Mucosa of gallbladder (tissue), 1 donor: ENCODE measurements at places on chromosomes 1 and 21. TPM values are rescaled to one million over a fixed set of nuclear protein-coding genes. Genes with fewer than 3 reads are reported as not detected.

The ARHGAP30 gene
- total RNA-seq, result 16.2 TPM

DNA sequence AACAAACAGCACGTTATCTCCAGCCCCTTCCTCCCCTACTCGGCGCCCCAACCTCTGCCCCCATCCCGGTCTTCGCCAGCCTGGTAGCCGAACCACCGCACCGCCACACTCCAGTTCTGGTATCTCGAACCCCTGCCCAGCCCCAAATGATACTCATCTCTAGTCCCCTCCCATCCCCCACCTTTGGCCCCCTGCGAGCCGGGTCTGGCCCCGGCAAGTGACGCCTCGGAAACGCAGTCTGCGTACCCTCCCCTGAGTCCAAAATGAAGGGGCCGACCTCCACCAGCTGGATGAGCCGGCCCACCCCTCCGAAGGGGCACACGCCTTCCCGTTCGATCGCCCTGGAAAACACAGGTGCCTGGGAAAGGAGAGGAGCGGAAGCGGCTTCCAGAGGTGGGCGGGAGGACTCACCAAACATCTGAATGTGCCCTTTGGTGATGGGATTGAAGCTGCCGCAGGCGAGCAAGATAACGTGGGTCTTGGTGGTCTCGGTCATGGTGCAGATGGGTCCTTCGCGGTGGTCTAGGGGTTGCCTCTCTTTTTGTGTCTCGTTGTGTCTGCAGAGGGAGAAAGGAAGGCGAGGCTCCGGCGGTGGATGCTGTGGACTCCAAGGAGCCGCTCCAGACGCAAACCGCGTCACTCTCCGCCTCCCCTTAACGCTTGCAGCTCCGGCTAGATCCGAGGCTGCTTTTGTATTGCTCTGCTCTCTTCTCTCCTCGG, at the start of gene NMNAT2:
TSS of gene NMNAT2 (minus strand) at position 609 of the 720 bp plus-strand sequence. CDS start at position 496, 113 bp downstream.
- DNase-seq, result peak; percentile 21

The OR2L3 gene
- not detected for total RNA-seq

DNA sequence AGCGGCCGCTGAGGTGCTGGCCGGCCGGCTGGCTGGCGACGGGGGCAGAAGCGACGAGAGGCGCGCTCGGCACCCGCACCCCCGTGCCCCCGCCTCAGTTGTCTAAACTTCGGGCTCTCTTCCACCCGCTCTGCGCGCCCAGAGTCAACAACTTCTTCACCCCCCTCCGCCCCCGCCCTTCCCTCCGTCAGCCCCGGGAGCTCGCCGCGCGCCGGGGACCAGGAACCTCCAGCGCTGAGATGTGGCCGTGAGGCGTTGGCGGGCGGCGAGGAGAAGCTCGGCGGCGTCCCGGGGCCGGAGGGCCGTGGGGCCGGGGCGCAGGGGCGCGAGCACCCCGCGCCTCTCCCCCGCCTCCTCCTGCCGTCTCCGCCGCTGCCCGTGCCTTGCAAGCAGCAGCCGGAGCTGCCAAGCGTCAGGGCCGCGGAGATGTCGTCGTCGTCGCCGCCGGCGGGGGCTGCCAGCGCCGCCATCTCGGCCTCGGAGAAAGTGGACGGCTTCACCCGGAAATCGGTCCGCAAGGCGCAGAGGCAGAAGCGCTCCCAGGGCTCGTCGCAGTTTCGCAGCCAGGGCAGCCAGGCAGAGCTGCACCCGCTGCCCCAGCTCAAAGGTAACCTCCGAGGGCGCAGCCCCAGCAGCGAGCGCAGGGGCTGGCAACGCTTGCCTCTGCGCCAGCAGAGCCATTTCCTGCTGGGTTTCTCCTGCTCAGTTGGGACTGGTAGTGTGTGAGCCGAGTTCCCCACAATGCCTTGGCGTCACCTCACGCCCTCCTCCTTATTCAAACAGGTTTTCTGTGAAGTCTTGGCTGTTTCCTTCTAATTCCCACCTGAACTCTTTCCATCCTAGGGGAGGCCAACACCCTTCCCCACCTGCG, 710 bp downstream of the PPP2R5A start:
- peak; percentile 58 for DNase-seq

The CD84 gene
- 11.9 TPM for total RNA-seq

DNA sequence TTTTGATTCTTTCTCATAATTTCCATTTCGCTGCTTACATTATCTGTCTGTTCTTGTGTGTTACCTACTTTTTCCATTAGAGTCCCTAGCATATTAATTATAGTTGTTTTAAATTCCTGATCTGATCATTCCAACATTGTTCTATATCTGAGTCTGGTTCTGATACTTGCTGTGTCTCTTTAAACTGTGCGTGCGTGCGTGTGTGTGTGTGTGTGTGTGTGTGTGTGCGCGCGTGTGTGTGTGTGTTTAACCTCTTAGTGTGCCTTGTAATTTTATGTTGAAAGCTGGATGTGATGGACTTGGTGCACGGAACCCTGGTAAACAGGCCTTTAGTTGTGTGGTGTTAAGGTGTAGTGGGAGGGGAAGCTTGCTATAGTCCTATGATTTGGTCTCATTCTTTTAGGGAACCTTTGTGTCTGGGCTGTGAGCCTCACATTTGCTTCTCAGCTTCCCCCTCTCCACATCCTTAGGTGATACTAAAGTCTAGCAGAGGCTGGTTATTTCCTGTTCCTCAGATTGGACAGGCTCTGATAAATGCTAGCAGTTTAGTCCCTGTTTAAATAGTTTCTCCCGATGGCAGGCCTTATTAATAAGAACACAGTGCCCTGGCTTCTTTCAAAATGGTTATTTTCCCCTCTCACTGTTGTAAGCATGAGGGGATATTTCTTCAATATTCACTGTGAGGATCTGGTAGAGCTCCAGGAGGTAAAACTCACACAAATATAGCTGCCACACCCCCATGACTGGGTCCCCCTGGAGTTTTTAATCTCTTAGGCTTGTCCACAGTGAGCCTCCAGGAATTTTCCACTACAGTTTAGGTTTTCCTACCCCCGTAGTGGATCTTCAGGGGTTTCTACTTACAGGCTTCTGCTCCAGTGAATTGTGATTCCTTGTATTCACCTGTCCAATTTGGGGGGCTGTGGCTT, 118.3 kb downstream of the GALNT2 start:
- no peak for DNase-seq

The DCDC2B gene
- not detected for total RNA-seq

GRCh38 chr1:54981466-54981865, 1.0 kb downstream of the TMEM61 start:
- no peak for DNase-seq

- DNase-seq, result peak; percentile 80
Measured at GRCh38 chr1:239951511-239952140, 140.1 kb upstream of the FMN2 start.

DNA sequence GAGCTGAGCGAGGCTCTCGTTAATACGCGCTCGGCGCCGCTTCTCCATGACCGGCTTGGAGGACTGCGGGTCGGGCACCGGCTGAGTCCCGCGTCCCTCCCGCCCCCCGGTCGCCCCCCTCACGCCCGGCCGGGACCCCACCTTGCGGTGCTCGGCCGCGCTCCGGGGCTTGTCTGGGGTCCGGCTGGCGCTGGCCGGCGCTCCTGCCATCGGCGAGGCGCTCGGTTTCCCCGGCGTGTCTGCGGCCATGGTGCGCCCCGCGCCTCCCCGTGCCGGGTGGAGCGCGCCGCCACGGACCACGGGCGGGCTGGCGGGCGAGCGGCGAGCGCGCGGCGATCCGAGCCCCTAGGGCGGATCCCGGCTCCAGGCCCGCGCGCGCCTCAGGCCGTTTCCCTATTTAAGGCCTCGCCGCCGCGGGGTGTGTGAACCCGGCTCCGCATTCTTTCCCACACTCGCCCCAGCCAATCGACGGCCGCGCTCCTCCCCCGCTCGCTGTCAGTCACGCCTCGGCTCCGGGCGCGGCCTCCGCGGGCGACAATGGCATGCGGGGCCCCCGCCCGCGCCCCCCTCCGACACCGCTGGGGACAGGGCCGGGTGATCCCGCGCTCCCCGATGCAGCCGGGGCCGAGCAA, at the start of gene HES4:
TSS of gene HES4 (minus strand) at position 373 of the 632 bp plus-strand sequence. CDS start at position 249, 124 bp downstream.
- peak; percentile 90 for DNase-seq

The GPR37L1 gene
- 0.14 TPM for total RNA-seq

DNA sequence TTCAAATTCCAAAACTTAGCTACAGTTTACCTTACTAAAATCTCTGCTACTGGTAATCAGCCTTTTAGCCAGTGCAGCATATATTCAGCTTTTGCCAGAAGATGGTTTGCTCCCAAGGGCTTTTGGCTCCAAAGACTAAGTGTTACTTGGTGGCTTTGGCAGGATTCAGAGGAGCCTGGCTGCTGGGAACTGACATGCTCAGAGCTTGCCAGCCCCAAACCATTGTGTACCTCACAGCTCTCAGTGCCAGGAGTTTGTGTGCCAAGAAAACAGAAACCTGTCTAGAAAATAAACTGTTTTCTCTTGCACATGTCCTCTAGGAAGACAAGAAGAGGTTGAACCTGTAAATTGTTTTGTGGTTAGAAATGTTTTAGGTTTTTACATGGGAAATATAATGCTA, 315.9 kb downstream of the ST6GALNAC3 start:
- no peak for DNase-seq

- no peak for DNase-seq
Measured at GRCh38 chr1:236311040-236311439, 29.3 kb upstream of the ERO1B start.

- DNase-seq, result no peak
Measured at GRCh38 chr1:7786795-7787194, 2.7 kb downstream of the PER3 start.

- DNase-seq, result no peak
Measured at GRCh38 chr1:76142771-76143540, 68.4 kb downstream of the ST6GALNAC3 start.

GRCh38 chr1:205811660-205812059, 1.3 kb downstream of the SLC41A1 start:
- DNase-seq, result no peak

DNA sequence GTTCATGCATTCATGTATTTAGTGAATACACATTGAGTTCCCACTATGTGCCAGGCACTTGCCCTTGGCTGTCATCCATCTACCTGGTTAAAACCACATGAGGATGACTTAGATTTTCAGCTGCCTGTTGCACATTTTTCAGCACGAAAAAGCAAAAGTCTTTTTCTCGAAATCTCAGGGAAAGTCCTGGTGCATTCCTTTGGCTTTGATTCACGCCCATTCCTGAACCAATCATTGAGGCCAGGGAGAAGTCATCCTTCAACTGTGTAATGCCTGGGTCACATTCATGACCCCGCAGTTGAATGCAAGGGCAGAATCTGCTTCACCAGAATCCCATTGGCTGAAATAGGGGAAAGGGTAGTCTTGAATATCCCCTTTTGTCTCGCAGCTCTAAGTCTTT, 84.4 kb downstream of the RNF220 start:
- DNase-seq, result no peak

The SPSB1 gene
- total RNA-seq, result 25.3 TPM

The KCNJ6 gene
- 0.12 TPM for total RNA-seq

The IGSF3 gene
- 21.6 TPM for total RNA-seq

DNA sequence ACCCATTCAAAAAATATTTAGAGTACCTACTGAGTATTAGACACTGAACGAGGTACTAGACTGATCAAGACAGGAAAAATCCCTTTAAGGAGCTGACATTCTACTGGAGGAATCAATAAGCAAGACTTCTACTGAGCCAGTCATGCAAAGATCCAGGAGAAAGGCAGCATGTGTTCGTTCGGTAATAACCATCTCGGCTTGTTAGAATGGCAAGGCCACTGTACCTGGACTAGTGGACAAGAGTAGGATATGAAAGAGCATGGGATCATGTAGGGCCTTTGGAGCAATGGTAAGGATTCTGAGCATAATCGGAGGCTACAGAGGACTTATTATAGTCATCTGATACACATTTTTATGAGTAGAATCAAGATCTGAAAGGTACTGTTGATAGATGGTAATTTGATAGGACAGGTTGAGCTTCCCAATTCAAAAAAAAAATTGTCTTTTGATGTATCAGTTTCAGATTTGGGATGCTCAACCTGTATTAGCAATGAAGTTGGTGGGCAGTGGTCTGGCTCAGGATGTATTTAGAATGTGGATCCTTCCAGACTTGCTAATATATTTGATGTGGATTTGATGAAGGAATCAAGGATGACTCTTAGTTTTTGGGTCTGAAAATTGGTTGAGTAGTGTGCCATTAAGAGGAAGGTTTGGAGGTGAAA, 2.3 kb downstream of the COX20 start:
- no peak for DNase-seq

The TEDDM1 gene
- not detected for total RNA-seq

- DNase-seq, result peak; percentile 33
Measured at GRCh38 chr1:44500181-44501046, 95.4 kb downstream of the RNF220 start.

The MYBPH gene
- total RNA-seq, result not detected

GRCh38 chr1:37009521-37009920, 24.8 kb downstream of the GRIK3 start:
- no peak for DNase-seq

The TRAF3IP3 gene
- total RNA-seq, result 8.9 TPM

- DNase-seq, result no peak
Measured at GRCh38 chr1:211660718-211661222, 14.7 kb downstream of the NEK2 start.

The LORICRIN gene
- not detected for total RNA-seq

- no peak for DNase-seq
Measured at GRCh38 chr1:242710286-242710685, 185.8 kb upstream of the PLD5 start.

DNA sequence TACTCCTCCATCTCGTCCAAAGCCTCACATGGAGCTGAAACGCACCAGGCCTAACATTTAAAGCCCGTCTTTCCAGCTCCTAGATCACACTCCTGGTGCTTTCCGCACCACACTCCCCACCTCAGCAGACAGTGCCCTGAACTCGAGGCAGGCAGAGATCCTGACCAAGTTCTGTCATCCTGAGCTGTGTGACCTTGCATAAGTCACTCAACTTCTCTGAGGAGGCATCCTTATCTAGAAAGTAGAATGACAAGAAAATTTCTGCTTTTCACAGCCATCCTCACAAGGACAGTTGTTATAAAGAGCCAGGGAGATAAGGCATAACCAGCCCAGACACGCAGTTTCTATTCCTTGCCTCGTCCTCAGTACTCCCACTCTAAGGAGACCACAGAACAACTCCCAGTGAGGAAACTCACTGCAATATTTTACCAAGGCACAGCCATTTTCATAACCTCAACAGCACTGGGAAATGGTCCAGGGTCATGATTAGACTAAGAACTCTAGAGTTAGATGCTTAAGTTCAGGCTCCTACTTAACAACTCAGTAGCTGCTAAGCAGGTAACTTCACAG, 3.1 kb downstream of the LRP8 start:
- DNase-seq, result no peak

The ATP6V1G3 gene
- not detected for total RNA-seq
